ENCODE measurements at places on chromosomes 2 and 18. TPM values are rescaled to one million over a fixed set of nuclear protein-coding genes. Genes with fewer than 3 reads are reported as not detected.

SMYD5 gene
- polyA plus RNA-seq, result 21.3 TPM

PIK3C3 gene
- polyA plus RNA-seq, result 31.0 TPM

RAB27B gene
- 1.1 TPM for polyA plus RNA-seq

CBLN2 gene
- not detected for polyA plus RNA-seq

MTX2 gene
- polyA plus RNA-seq, result 24.6 TPM

GPR45 gene
- polyA plus RNA-seq, result not detected

DNA sequence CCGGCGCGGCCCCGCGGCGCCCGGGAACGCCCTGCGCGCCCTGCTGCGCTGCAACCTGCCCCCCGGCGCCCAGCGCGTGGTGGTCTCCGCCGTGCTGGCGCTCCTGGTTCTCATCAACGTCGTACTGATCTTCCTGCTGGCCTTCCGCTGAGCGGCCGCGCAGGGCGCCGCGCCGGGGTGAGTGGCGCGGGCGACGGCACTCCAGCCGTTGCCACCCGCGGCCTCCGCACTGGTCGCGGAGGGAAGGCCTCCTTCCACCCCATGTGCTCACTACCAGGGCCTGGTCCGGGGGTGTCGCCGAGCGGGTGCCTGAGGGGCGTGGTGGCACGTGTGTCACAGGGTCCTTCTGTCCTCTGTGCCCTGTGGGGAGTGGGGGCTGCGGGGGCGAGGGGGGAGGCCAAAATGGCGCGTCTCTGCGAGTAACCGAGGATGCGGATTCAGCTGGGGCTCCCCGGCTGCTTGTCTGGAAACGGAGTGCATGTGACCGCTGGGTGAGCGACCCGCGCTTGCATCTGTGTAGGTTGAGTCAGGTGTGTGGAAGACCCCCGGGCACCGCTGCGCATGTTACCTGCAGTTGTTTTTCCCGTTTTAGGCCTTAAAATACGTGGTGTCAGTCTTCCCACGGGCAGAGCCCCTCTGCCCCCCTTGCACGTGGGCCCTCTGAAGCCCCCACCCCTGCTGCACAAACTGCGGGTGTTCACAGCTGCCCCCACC lies 58.0 kb downstream of the FAM168B start:
- DNase-seq, result no peak

- DNase-seq, result no peak
These were observed 51.2 kb downstream of the KIAA2012 start for GRCh38 chr2:202124286-202124685.

DNA sequence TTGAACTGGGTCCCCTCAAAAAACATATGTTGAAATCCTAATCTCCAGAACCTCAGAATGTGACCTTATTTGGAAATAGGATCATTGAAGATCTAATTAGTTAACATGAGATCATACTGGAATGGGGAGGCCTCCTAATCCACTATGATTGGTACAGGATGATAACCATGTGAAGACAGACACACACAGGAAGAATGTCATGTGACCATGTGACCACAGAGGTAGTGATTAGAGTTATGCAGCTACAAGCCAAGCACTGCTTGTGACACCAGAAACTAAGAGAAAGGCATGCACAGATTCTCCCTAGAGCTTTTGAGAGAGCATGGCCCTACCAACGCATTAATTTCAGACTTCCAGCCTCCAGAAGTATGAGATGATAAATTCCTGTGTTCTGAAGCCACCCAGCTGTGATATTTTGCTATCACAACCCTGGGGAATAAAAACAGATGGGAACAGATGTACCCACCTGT lies 47.0 kb upstream of the TGIF1 start:
- peak; percentile 25 for DNase-seq

DNA sequence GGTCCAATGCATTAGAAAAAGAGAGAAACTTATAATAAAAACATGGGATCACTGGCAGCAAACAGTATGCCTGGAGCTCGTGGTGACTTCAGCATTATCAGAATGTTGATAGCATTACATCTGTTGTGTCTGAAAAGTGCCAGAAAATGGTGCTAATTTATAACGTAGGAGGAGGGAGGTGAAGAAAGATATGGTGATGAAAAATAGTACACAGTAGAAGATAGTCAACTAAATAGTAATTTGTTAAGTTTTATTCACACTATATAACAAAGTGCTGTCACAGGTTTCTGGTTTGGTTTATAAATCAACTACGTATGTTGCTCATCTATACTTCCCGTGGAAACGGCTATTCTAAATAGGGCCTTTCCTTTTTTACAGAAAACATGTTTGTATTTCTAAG lies 117.4 kb downstream of the LRRTM1 start:
- no peak for DNase-seq

DNA sequence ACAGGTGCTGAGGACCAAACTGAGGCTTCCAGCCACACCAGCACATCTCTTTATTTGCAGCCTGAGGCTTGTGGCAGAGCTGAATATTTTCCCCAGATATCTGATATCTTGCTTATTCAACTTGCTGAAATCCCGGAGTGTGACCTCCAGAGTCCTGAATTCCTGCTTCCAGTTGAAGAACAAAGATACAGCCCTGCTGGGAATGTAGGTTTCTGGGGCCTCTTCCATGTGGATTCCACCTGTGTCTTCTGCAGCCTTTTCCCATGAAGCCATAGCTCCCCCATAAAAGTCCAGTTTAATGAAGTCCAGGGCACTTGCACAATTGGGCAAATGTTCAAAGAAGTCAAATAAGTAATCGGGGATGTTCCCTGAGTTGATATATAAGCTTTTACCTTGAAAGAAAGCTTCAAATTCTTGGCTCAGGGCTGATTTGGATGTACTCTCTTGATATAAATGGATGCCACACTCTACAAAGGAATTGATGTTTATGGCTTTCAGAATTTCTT lies 14.9 kb downstream of the NLRC4 start:
- no peak for DNase-seq

DNA sequence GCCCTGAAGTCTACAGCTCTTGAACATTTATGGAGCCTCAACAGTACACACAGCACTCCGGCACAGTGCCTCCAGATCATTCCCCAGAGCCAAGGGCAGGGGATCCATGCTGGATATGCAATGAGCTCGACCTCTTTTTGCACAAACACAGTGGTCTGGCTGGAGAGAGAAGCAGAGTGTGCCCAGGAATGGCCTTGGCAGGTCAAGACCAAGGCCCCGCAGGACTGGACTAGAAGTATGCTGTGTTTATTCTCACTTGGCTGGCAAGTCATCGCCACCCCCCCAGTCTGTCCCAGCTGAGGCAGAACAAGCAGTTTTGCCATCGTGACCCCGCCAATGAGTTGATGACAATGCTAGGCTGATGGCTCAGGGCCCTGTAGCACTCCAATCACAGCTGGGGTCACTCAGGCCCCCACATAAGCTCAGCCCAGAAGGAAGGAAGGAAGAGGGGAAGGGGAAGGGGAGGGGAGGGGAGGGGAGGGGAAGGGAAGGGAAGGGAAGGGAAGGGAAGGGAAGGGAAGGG lies 212.1 kb downstream of the TTC32 start:
- no peak for DNase-seq

GRCh38 chr18:12317664-12318333 lies 9.8 kb downstream of the TUBB6 start:
- no peak for DNase-seq

DNA sequence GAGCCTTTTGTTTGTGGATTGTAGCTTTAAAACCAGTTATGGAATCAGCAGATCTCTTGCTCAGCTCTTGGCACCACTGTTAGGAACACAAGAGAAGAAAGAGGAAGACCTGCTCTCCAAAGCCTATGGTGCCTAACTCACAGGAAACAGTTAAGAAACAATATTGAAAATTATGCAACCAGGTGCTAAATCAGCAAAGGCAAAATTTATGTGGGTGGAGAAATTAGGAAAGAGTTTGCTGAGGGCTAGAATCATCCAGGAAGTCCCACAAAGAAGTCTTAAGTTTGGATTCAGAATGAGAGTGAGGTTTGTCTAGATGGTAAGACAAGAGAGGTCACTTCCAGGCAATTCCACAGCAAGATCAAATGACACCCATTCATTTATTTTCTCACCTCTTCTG lies 49.4 kb downstream of the AOX1 start:
- no peak for DNase-seq

DNA sequence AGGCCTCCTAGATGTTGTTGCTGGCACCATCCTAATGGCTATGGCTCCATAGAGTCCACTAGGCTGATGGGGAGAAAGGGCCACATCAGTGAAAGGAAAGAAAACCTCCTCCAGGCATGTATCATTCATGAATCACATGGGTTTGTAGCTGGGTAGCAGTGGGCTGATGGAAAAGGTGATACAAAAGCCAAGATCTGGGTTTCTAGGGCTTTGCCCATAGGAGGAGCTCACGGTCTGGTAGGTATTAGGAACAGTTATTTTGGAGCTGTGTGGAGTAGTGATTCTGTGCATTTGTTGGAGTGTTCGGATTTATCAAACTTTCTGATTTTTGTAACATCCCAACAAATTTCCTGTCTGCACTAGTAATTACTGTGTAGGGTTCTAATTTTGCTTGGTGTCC lies 259.2 kb downstream of the SLC4A3 start:
- no peak for DNase-seq

- DNase-seq, result no peak
These were observed 247.8 kb downstream of the MYT1L start for GRCh38 chr2:2083113-2083758.

DNA sequence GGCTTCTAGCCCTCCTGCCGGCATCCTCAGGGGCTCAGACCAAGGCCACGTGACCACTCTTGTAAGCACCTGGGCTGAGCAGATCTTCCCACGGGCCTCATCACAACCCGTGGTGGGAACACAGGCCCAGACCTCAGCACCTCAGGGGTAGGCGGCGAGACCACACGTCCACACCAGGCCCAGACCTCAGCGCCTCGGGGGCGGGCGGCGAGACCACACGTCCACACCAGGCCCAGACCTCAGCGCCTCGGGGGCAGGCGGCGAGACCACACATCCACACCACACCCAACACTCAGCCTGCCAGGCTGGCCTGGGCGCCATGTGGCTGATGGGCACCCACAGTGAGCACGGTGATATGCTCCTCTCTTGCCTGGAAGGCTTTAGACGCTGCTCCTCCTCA lies 334.4 kb upstream of the SALL3 start:
- no peak for DNase-seq

GRCh38 chr2:137190411-137191195 lies 425.3 kb downstream of the THSD7B start:
- DNase-seq, result no peak

DNA sequence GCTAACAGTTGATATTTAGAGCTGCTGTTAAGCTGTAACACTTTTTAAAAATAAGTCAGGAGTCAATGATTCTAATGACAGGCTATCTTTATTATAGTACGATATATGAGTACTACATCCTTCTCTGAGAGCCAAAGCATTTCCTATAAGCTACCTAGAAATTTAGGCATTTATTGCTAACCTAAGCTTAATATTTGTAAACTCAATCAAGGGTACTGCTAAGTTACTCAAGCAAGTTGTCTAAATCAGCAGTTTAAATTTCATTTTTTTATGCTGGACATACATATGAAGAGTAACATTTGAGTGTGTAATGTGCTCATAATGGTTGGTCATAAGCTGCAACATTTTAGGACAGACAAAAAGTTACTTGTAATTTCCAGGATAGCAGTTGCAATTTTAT lies 1576.5 kb upstream of the NXPH2 start:
- no peak for DNase-seq
